Neuronal stem cell (in vitro differentiated cells): ENCODE measurements at places on chromosomes 2 and 18.

DNA sequence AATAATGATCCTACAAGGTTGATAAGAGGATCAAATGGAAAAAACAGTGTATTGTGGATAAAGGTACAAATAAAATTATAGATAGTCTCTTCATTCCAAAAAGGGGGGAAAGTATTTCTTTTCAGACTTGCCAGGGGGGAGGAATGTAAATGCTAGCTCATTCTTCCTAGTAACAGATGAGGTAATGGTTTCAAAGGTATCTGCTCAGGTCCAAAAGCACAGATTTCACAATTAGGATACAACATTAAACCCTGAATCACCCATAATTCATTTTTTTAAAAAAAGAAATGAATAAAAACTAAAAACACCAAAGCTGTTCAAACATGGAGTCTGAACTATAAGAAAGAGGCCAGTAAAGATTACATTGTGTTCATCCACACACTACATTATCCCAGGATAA lies 142.0 kb downstream of the ATAD2B start:
- DNase-seq = no peak

DNA sequence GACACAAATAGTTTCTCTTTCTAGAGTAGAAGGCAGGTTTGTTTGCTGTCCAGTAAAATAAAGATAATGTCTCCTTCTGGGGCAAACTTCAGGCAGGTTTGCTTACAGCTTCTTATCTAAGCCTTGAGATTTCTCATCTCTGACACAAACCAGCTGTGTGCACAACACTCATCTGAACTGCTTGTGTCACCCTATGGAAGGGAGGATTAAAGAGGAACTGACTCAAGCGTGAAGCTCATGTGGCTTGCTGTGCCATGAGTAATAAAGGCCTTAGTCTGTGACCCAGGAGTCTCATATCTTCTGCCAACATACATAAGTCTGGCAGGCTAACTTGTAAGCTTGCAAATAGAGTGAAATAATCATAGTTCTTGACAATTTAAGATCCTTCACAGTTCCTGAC lies 24.2 kb upstream of the CPO start:
- no peak for DNase-seq

- no peak for DNase-seq
These were observed 26.3 kb downstream of the NDC80 start for GRCh38 chr18:2597639-2598038.

- no peak for DNase-seq
These were observed 86.9 kb downstream of the CRACDL start for GRCh38 chr2:98849113-98849512.

GRCh38 chr18:79584491-79585394 lies 94.9 kb upstream of the CTDP1 start:
- DNase-seq = no peak
